ENCODE measurements at places on chromosomes 2 and 18. TPM values are rescaled to one million over a fixed set of nuclear protein-coding genes. Genes with fewer than 3 reads are reported as not detected.

GRCh38 chr2:8003462-8004075 lies 678.3 kb upstream of the ID2 start:
- no peak overlapping the region for H3K4me3 ChIP-seq
- H3K36me3 ChIP-seq = no peaks in the 10 kb centered on the region
- H3K4me1 ChIP-seq = peaks cover 2% of the 10 kb centered on the region
- H3K27me3 ChIP-seq = no peaks in the 10 kb centered on the region

- DNase-seq = no peak
- no peak overlapping the region for H3K27ac ChIP-seq
- H3K27me3 ChIP-seq = no peaks in the 10 kb centered on the region
- no peak overlapping the region for H3K4me3 ChIP-seq
- peaks cover 37% of the 10 kb centered on the region for H3K36me3 ChIP-seq
- no peaks in the 10 kb centered on the region for H3K4me1 ChIP-seq
Observed at GRCh38 chr18:79123948-79124347, 54.8 kb downstream of the ATP9B start.

Gene CPS1
- total RNA-seq = 0.15 TPM

DNA sequence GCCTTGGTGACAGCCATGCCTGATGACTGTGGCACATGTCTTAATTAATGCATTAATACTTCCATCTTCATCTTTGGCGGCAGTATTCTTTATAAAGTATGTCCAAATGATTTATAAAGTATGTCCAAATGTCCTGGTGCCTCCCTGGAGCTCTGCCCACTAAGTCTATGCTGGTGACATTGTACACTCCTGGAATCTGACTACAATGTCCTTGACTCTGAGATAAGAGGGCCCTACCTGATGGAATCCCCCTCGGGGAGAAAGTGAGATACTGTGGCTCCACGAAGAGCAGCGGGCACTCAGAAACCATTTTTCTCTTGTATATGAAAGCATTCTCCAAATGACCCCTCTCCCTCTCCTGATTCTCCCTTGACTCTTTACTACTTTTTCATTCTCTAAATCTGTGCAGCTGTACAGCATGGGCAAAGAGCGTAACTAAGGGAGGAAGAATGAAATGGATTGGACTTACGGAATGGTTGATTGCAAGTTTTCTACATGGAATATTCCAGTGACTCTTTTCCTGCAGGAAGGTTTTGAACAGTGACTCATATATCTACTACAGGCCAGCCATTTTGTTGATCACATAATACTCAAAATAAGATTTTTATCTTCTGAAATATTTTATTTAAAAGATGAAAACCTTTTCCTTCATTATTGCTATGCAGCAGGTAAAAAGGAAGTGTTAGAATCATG lies 17.3 kb downstream of the RAB12 start:
- H3K27ac ChIP-seq = no peak overlapping the region
- H3K36me3 ChIP-seq = peaks cover 65% of the 10 kb centered on the region
- no peak overlapping the region for H3K4me3 ChIP-seq
- H3K4me1 ChIP-seq = peaks cover 22% of the 10 kb centered on the region

Gene POTEJ
- total RNA-seq = not detected

Gene ELOA2
- not detected for total RNA-seq

DNA sequence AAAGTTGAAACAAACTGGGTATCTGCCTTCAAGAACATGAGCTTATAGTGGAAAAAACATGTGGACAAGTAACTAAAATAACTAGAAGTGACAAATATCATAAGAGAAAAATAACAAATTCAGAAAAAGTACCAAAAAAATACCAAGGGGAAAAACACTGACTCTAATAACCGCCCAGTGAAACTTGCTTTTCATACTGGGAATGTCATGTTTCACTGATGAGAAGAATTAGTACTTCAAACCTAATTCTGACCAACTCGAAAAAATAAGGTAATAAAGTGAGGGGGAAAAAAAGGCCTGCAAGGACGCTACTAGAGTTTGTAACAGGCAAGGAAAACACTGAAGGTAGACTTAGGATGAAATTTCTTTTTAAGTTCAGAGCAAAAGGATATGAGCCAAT lies 83.6 kb downstream of the RTTN start:
- no peak overlapping the region for H3K4me3 ChIP-seq
- peaks cover 42% of the 10 kb centered on the region for H3K36me3 ChIP-seq
- no peak overlapping the region for H3K27ac ChIP-seq
- DNase-seq = no peak
- no peaks in the 10 kb centered on the region for H3K27me3 ChIP-seq
- H3K4me1 ChIP-seq = no peaks in the 10 kb centered on the region

DNA sequence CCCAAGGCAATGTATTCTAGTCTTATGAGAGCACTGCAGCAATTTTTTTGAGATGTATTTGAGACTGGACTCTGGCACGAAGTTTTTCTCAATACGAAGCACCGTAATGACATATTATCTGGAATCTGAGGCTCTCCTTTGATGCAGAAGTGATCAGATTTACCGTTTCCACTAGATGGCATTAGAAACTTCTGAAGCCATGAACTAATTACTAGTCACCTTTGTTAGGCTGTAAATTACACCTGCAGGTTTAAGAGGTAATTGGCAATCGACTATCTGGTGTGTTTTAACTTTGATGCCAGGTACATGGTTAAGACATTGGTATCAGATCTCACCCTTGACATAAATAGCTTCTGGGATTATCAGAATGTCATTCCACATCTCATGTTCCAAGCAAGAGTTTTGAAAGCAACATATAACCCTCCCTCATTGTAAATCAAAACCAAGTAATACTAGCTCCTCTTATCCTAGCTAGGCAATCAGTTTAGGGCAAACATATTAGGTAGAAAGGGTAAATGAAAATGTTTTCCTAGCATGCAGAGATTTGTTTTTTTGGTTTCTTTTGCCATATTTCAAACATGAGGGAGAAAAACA lies 254.6 kb upstream of the SPRED2 start:
- no peak for DNase-seq
- no peak overlapping the region for H3K4me3 ChIP-seq
- no peak overlapping the region for H3K27ac ChIP-seq
- no peaks in the 10 kb centered on the region for H3K4me1 ChIP-seq
- H3K36me3 ChIP-seq = no peaks in the 10 kb centered on the region

DNA sequence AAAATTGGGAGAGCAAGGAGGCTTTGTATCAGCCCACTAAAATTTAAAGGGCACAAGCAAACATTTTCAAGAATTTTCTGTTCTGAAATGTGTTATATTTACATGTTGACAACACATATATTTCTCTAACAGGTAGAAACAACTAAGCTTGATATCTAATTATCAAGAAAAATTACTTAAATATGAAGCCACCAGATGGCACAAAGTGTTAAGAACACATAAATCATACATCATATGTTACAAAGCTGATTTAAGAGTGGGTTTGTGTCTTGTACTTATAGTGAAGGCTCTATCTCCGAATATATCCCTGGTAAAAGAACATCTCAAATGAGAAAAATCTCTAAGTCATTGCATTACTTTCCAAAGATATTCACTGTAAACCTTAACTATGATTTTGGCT lies 19.6 kb upstream of the CREB1 start:
- no peak overlapping the region for H3K27ac ChIP-seq
- H3K36me3 ChIP-seq = no peaks in the 10 kb centered on the region
- H3K27me3 ChIP-seq = no peaks in the 10 kb centered on the region
- H3K4me1 ChIP-seq = peaks cover 34% of the 10 kb centered on the region
- no peak for DNase-seq

Gene SPIRE1
- 6.3 TPM for total RNA-seq

GRCh38 chr2:128807317-128807716 lies 488.6 kb upstream of the HS6ST1 start:
- H3K36me3 ChIP-seq = no peaks in the 10 kb centered on the region
- DNase-seq = no peak
- peaks cover 1% of the 10 kb centered on the region for H3K27me3 ChIP-seq
- no peak overlapping the region for H3K4me3 ChIP-seq

GRCh38 chr2:166725927-166726924 lies 162.1 kb upstream of the XIRP2 start:
- no peak for DNase-seq
- H3K4me1 ChIP-seq = no peaks in the 10 kb centered on the region
- no peak overlapping the region for H3K27ac ChIP-seq
- no peaks in the 10 kb centered on the region for H3K36me3 ChIP-seq
